Hepatic stellate cell (primary cell): ENCODE measurements at places on chromosomes 16 and 17.

GRCh38 chr16:72308396-72308795, 136.4 kb upstream of the PMFBP1 start:
- DNase-seq: no peak

- no peak for DNase-seq
These were observed 27.4 kb upstream of the HAS3 start for GRCh38 chr16:69078073-69078472.

- no peak for DNase-seq
These were observed 5.0 kb downstream of the TP53I13 start for GRCh38 chr17:29573558-29573869.

GRCh38 chr17:83152745-83153611, 73.6 kb downstream of the METRNL start:
- no peak for DNase-seq

- no peak for DNase-seq
These were observed at the start of gene MYLK3 for GRCh38 chr16:46747777-46748651. Gene MYLK3, minus strand, starts transcription at chr16:46748344. Its CDS starts 151 bp downstream, at chr16:46748193.

- no peak for DNase-seq
These were observed 25.8 kb downstream of the LLGL2 start for GRCh38 chr17:75551266-75551665.
